DMS153 (cell line): ENCODE measurements at places on chromosomes 7 and 10.

DNA sequence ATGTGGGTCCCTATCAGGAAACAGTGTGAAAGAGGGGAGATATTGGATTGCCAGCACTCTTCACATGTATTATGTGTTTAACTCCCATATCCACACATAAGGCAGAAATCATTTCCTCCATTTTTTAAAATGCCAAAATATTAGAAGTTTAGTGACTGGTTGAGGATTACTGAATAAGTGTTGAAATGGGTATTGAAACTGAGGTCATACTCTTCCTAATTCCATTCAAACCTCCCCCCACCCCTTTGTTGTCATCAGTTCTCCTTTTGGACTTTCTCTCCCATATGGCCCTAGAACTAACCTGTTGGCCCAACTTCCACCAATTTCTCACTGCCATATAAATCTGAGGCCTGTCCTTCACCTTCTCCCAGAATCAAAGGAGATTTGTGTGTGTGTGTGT, 81.6 kb downstream of the EVX1 start:
- DNase-seq: no peak

DNA sequence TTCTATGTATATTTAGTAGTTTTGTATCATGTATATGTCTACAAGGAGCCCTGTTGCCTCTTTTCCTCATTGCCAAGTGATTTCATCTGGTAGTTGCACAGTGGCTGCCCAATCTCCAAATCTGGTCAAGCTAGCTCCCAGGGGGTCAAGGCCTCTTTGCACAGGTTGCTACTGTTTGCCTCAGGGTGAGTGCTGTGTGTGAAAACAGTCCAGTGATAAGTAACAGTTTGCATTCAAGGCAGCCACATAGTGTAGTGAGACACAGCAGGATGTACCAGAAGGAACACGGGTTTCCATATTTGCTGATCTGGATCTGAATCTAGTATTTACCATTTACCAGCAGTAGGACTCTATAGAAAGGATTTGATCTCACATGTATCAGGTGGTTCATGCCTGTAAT, 13.3 kb upstream of the EPC1 start:
- DNase-seq: no peak

DNA sequence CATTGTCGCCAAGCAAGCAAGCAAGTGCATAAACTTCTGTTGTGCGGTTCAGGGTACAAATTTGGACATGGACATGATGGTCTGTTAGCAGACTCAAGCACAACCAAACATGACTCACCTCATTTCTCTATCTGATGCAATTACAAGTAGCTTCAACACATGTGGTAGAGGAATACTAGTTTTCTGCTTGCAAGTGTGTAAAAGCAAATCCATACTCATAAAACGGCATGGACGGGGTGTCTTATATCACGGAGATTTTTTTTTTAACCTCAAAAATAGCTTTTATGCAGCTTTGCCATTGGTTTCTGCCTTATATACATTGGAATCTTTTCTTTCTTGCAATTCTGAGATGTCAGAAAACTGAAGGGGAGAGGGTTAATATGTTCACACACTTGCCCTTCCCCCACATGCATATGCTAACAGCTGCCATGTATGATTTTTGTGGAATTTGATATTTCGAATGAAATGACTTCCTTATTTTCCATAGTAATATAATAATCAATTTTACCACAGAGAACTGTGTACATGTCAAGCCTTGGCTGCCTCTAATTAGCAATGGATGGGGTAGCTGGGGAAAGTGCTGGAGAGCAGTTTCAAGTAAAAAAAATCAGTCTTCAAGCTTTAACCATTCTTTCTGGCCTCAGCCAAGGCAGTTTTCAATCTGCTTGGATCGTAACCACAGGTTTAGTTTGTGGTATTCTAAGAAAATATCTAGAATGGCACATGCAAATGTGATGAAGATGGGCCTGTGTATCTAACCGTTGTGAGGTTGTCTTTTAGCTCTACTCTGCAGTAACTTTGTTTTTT, 106.0 kb upstream of the PDCD4 start:
- peak; percentile 17 for DNase-seq

GRCh38 chr7:691361-692045, 35.0 kb upstream of the DNAAF5 start:
- DNase-seq: no peak

- peak; percentile 3 for DNase-seq
Measured at GRCh38 chr10:113221756-113222168, 271.7 kb downstream of the TCF7L2 start.

- DNase-seq: peak; percentile 94
Measured at GRCh38 chr10:55410415-55410885, 609.4 kb upstream of the PCDH15 start.

- peak; percentile 52 for DNase-seq
Measured at GRCh38 chr7:44309271-44310091, 15.9 kb downstream of the CAMK2B start.

DNA sequence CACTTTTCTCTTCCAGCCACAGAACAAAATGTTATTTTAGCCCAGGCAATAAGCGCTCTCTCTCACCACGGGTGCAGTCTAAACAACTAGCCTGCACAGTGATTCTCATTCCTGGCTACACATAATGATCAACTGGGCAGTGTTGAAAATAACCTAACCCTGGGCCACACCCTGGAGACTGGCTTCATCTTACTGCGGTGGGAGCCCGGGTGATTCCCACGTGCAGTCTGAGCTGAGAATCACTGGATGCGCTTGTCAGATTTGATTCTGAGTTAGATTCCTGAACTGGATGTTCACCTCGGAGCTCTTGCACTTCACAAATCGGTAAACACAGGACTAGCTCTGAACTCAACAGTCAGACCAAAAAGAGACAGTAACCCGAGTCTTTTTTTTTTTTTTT, 14.9 kb downstream of the ZC3HAV1 start:
- no peak for DNase-seq

DNA sequence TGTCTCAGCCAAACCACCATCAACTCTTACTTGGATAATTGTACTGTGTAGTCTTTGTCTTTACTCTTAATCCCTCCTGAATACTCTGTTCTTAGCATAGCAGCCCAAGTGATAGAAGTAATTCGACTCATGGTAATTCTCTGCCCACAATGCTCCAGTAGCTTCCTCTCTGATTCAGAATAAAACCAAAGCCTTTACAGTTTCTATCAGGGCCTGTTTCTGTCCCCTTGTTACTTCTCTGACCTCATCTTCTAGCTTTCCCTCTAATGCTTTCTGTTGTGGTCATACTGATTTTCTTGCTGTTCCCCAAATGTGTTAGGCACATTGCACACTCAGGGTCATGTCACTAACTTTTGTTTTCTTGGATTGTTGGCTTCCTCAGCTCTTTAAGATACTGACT, 8.0 kb downstream of the ZNF518A start:
- DNase-seq: no peak

DNA sequence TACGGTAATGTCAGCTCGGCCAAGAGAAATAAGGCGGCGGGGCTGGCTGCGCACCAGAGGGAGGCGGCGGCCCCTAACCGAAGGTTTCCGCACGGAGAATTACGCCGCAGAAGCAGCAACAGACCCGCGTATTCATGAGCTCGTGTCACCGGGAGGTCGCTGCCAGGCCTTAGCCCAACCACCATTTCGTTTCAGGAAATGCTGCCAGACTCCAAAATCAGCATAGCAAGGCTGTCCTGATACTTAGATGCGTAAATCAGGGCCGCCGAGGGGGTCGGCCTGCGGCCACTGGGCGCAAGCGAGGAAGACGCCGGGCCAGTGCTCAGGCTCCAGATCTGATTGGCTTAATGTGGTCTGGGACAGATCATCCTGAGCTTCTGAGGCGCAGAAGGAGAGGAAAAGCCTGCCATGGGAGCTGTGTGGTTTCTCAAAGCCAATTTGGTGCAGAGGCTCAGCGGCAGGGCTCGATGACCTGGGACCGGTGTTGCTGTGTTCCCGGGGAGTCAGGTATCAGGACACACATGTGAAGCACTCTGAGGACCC, 247.9 kb downstream of the BAMBI start:
- no peak for DNase-seq

DNA sequence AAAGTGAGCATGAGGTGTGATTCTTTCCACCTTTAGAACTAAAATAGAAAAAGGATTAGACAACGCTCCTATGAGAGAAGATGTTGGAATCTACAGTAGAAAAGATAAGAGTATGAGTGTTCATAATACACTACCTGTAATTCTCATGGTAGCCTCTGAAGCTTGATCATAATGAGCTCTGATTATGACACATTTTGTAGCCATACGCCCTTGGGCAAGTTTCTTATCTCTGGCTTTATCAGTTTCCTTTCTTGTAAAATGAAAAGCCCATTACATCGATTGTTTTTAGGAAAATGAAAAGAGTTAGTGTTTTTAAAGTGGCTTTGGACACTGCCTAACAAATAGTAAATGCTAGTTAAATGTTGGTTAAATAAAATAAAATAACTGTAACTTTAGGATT, 22.4 kb upstream of the PRSS58 start:
- DNase-seq: no peak

DNA sequence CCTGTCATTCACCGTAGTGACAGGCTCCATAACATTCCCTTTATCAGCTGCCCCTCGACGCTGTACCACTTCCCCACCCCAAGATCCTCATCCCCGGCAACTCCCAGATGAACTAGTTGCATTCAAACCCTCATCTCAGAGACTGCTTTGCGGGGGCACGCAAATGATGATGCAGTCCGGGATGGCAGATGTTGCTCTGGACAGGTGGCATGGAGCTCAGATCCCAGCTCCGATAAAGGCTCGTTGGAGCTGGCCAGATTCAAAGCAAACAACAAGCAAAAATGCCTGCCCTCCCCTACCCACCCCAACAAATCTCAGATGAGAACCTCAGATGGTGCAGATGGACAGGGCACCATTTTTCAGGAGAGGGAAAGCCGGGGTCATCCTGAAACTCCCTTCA, 46.7 kb downstream of the CARD11 start:
- DNase-seq: no peak

GRCh38 chr7:36746347-36746746, 22.1 kb upstream of the AOAH start:
- DNase-seq: no peak

- peak; percentile 45 for DNase-seq
Measured at GRCh38 chr10:127198307-127198706, 1.9 kb upstream of the INSYN2A start.

DNA sequence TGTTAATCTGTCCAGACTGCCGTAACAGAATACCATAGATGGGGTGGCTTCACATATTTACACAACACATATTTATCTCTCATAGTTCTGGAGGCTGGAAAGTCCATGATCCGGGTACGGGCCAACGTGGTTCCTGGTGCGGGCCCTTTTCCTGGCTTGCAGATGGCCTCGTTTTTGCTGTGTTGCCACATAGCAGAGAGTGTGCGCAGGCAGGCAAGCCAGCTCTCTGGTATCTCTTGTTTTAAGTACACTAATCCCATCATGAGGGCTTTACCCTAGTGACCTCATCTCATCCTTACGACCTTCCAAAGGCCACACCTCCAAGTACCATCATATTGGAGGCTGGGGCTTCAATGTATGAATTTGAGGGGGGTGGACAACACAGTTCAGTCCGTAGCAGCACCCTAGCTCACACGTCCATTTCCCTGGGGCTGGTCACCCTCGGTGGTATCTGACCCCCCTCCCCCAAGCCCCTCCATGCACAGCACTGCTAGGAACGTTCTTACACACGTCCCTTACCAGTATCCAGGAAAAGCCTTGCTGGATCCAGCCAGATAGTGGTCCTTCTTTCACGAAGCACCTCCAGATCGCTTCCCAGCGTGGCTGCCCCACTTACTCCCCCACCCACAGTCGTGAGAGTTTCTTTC, 21.5 kb downstream of the CUX1 start:
- no peak for DNase-seq

- DNase-seq: no peak
Measured at GRCh38 chr7:100433592-100434296, 2.6 kb downstream of the PPP1R35 start.

DNA sequence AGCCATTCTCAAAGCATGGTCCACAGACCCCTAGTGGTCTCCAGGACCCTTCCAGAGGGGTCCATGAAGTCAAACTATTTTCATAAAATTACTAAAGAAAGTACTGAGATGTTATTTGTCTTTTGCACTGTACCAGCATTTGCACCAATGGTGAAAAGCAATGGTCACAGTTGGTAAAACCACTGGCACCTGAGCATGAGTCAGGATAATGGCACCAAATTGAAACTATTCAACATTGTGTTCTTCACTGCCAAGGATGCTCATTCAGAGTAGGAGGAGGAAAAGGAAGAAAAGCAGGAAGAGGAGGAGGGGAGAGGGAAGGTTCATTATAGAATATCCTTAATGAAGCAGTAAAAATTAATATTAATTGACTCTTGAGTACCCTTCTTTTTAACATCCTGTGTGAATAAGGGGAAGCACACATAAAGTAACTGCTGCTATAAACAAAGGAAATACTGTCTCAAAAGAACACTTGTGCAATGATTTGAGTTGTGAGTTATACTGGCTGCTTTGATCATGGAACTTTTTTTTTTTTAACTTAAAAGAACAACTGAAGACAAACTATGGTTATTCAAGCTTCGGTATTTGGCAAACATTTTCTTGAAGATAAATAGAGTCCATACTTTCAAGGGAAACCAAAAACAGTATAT, 60.2 kb downstream of the MPP7 start:
- no peak for DNase-seq

DNA sequence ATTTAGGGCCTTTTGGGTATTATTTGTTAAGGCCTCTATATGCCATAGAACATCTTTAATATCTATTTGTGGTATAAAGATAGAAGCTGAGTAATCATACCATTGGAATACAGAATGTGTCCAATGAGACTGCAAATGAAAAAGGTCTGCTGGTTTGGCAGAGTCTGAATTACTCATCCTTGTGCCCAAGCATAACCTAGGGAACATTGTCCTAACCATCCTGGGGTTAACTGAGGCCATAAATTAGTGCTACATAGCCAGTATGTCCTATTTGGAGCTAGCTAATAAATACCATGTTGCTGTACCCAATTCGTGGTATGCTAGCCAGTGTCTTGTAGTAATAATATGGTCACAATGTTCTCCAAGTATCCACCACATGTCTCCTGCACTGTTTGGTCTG, 117.1 kb downstream of the ANKRD26 start:
- no peak for DNase-seq

DNA sequence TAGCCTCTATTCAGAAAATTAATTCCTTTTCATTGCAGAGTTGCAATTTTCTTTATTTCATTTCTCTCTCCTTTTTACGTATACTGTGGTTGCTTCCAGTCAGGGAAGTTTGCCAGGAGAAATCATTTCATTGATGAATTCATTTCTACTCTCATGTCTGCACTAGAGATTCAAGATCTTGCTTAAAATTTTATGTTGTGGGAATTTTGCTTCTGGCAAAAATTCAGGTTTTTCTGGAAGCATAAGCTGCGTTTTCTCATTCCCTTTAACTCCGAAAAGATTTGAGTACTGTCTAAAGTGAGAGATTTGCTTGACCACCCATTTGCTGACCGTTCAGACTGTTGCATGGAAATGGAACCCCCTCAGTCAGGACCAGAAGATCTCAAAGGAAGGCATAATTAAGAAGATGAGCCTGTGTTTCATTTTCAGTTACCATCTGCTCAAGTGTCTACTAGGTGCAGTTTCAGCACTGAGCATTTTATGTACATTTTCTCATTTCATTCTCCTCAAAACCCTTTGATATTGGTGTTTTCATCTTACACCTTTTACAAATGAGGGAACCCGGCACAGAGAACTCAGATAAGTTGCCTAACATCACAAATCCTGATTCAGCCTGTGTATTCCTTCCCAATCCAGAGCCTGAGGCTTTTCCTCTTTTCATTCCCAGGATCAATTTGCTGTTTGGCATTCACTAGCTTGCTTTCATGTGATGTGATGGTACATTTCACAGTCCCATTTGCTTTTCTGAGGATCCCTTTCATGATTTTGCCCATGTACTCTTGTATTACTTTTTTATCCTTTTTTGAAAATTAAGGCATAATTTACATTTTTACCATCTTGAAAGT, 3.9 kb downstream of the PTPRZ1 start:
- no peak for DNase-seq
